ENCODE measurements at places on chromosomes 6 and 20.

GRCh38 chr6:157128235-157128775, 195.0 kb downstream of the TMEM242 start:
- no peak for DNase-seq

DNA sequence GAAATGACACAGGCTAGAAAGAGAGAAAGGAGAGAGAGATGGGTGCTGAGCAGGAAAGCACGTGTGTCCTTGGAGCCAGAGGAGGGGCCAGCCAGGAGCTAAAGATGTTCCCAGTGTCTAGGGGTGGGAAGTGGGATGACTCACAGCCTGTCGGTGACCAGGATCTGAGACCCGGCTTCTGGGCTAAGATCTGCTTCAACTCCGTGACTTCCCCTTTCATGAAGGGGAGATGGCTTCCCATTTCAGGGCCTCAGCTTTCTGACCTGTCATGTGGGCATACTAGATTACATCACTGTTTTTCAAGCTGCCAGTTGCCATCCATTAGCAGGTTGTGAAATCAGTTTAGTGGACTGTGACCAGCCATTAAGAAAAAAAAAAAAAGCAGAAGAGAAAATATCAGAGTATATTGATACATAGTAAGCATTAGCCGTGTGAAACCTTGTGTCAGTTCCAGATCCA, 5.4 kb downstream of the TGM3 start:
- DNase-seq = no peak

- DNase-seq = no peak
Observed at GRCh38 chr6:156513504-156513903, 263.7 kb upstream of the ARID1B start.

DNA sequence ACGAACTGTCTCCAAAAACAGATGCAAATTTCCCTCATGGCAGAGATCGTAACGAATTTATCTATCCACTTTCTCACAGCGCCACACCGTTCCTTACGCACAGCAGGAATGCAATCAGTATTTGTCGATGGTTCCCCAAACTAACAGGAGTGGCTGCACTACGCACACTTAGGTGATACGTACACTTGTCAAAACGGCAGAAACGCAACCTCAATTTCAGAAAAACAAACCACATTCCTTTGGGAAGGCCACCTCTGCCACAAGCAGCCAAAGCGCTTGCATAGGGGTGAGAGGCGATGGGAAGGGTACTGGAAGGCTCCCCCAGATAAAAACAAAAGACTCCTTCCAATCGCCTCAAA, 638 bp downstream of the MDN1 start:
- DNase-seq = no peak

All from NT2/D1 (cell line).